ENCODE measurements at places on chromosomes 6 and 20.
A peak's percentile ranks its signal among the peaks of the same experiment; 100 is the strongest.

- H3K4me1 ChIP-seq, result peaks cover 66% of the 10 kb centered on the region
- DNase-seq, result peak; percentile 46
- H3K4me3 ChIP-seq, result peak overlapping the region; percentile 38
- H3K27me3 ChIP-seq, result no peaks in the 10 kb centered on the region
- no peaks in the 10 kb centered on the region for H3K36me3 ChIP-seq
- H3K27ac ChIP-seq, result peak overlapping the region; percentile 1
Observed at GRCh38 chr6:25014791-25015560, 79.2 kb upstream of the RIPOR2 start.

DNA sequence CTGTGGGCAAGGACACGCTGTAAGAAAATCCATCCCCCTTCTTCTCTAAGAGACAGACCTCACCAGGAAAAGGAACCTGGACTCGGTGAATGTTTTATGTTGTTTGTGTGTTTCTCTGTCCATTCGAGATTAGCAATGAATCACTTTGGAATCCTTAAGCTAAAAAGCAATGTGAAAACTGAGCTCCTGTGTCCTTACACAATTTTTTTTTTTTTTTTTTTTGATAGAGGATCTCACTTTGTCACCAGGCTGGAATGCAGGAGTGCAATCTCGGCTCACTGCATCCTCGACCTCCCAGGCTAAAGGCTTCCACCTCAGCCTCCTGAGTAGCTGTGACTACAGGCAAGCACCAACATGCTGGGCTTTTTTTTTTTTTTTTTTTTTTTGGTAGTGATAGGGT lies 32.1 kb downstream of the BFSP1 start:
- no peaks in the 10 kb centered on the region for H3K36me3 ChIP-seq
- no peak overlapping the region for H3K27ac ChIP-seq
- peaks cover 8% of the 10 kb centered on the region for H3K4me1 ChIP-seq
- H3K4me3 ChIP-seq, result no peak overlapping the region
- H3K27me3 ChIP-seq, result no peaks in the 10 kb centered on the region
- no peak for DNase-seq

GRCh38 chr6:3597500-3598064 lies 140.7 kb upstream of the SLC22A23 start:
- H3K27me3 ChIP-seq, result peaks cover 26% of the 10 kb centered on the region
- no peaks in the 10 kb centered on the region for H3K4me1 ChIP-seq
- peaks cover 10% of the 10 kb centered on the region for H3K36me3 ChIP-seq

- H3K4me3 ChIP-seq, result no peak overlapping the region
- peaks cover 6% of the 10 kb centered on the region for H3K27me3 ChIP-seq
- DNase-seq, result no peak
- H3K36me3 ChIP-seq, result no peaks in the 10 kb centered on the region
- H3K27ac ChIP-seq, result no peak overlapping the region
- peaks cover 22% of the 10 kb centered on the region for H3K4me1 ChIP-seq
Observed at GRCh38 chr6:56752534-56752933, 109.8 kb upstream of the DST start.

DNA sequence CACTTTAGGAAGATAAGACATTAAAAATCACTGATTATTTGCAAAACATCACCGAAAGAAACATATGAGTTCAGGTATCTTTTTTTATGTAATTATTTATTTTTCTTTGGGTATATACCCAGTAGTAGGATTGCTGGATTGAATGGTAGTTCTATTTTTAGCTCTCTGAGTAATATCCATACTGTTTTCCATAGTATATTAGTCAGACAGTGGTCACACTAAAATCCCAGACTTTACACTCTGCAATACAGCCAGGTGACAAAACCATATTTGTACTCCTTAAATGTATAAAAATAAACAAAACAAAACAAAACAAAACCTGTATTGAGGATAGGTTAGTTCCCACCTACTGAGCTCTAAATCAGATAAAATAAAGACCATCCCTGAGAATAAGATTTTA lies 1024.3 kb upstream of the EYS start:
- no peaks in the 10 kb centered on the region for H3K4me1 ChIP-seq
- DNase-seq, result no peak
- no peaks in the 10 kb centered on the region for H3K27me3 ChIP-seq
- H3K4me3 ChIP-seq, result no peak overlapping the region
- no peak overlapping the region for H3K27ac ChIP-seq
- H3K36me3 ChIP-seq, result no peaks in the 10 kb centered on the region

DNA sequence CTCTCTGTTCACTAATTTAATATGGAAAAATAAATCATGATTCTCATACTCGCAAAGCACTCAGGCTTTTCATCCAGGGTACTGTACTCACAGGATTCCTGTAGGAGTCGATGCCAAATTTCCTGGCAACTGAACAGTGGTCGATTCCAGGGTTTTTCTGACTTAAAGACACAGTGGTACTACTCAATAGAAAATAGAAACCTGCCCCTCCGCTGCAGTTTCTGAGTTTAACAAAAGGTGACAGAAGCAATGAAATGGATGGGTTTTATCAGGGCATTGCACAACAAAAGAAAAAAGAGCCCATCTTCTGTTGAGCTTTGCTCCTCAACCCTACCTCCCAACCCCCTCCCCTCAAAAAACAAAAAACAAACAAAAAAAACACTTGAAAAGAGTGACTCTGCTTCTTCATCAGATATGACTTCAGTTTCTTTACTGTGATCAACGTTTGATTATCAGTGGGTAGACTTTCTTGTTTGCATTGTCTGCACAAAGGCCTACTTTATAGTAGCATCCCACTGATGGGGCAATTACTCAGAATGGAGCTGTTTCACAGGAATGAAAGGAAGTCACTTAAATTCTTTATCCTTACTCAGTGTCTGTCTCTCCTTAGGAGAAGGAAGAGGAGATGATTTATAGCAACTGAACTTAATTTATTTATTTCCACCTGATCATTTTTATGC lies 96.2 kb upstream of the FOXO3 start:
- H3K4me3 ChIP-seq, result no peak overlapping the region
- peaks cover 15% of the 10 kb centered on the region for H3K27me3 ChIP-seq
- no peak for DNase-seq
- H3K36me3 ChIP-seq, result no peaks in the 10 kb centered on the region

DNA sequence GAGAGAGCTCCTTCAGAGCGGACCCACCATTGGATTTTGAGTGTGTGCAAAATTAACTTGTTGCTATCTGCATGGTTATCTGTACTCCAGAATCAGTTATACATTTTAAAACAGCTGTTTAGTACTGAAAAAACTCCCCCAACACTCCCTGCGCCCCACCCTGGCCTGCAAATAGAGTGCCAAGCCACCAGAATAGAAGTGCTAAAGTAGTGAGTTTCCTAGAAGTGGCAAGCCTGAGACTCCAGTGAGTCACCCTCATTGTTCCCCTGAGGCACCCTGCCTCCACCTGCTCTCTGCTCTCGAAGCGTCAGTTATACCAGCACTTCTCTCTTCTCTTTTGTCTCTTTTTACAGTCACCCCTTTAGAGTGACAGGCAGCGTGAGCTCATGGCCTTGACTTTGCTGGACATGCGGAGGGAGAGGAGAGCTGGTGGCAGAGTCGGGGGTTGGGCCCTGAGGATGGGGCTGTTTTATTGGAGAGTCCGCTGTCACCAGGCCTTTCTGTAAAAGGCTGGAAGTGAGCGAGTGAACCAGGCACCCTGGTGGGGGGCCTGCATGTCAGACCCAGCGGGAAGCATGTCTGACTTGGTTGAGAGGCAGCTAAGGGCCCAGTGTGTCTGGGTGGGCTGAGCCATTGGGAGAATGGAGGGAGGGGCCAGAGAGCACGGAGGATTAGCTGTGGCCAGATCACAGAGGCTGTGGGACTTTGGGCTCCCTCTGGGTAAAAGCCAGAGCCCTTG lies 10.4 kb downstream of the IGF2R start:
- H3K4me3 ChIP-seq, result peak overlapping the region; percentile 89
- peaks cover 2% of the 10 kb centered on the region for H3K36me3 ChIP-seq
- H3K27ac ChIP-seq, result peak overlapping the region; percentile 93
- no peaks in the 10 kb centered on the region for H3K27me3 ChIP-seq

DNA sequence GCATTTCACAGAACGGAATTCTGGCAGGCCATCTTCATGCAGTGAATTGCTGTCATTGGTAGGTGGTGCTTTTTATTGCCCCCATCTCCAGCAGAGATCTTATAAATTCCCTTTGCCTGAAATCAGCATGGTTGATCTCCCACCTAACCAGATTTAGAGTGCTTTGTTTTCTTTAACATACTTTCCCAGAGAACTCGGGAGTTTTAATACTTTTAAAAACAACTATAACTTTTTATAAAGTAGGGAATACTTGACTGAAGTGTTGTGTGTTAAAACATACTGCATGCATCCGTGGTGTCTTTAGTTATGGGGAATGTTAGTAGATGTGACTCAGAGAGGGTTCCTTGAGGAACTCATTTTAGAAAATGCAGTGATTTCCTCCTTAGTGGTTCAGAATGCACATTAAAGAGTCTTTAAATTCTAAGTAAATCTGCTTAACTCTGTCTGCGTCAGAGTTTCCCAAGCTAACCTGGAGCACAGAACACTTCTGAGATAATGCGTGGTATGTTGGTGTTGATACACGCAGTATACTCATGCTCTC lies 54.9 kb downstream of the AKAP12 start:
- peaks cover 15% of the 10 kb centered on the region for H3K4me1 ChIP-seq
- H3K36me3 ChIP-seq, result peaks cover 3% of the 10 kb centered on the region
- H3K4me3 ChIP-seq, result no peak overlapping the region

DNA sequence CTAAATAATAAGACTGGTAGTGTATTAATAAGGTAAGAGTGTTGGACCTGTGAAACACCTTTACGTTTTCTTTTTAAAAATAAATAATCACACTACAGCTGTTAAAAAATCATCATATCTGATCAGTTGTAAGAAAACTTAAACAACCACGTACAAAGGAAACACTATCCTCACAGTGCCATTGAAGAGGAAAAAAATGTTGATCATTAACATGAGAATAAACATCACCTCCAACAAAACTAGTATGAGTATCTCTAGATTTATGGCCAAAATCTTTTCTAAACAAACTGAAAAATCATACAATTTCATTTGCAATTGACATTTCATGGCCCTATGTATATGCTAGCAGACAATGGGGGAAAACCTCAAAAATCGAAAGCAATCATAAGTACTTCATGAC lies 590 bp downstream of the EYS start:
- no peak overlapping the region for H3K27ac ChIP-seq
- no peaks in the 10 kb centered on the region for H3K27me3 ChIP-seq
- no peaks in the 10 kb centered on the region for H3K36me3 ChIP-seq
- H3K4me1 ChIP-seq, result no peaks in the 10 kb centered on the region
- no peak for DNase-seq
- no peak overlapping the region for H3K4me3 ChIP-seq

- no peaks in the 10 kb centered on the region for H3K4me1 ChIP-seq
- H3K36me3 ChIP-seq, result no peaks in the 10 kb centered on the region
- no peak for DNase-seq
- no peaks in the 10 kb centered on the region for H3K27me3 ChIP-seq
Observed at GRCh38 chr6:157677235-157677634, 145.8 kb upstream of the SNX9 start.

DNA sequence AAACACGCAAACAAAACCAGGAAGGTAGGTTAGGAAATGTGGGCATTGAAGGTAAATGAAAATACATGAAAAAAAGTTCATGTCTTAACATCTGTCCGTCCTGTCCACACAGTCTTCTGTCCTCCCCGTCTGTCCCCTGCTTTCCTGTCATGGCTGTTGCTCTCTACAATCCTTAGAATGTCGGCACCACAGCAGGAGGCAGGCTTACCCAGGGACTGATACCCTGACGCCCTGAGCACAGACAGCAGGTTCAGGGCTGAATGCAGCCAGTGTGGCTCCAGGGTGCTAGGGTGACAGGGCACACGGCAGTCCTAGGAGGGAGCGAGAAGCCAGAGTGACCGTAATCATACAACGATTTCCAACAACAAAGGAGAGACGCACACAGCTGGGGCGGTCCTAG lies 123.7 kb downstream of the IRF4 start:
- H3K36me3 ChIP-seq, result peaks cover 29% of the 10 kb centered on the region
- no peaks in the 10 kb centered on the region for H3K27me3 ChIP-seq
- no peak for DNase-seq
- peaks cover 64% of the 10 kb centered on the region for H3K4me1 ChIP-seq
- no peak overlapping the region for H3K4me3 ChIP-seq
- no peak overlapping the region for H3K27ac ChIP-seq

- H3K4me3 ChIP-seq, result no peak overlapping the region
- no peaks in the 10 kb centered on the region for H3K4me1 ChIP-seq
- no peak for DNase-seq
- no peak overlapping the region for H3K27ac ChIP-seq
Observed at GRCh38 chr6:156752666-156753301, 24.4 kb upstream of the ARID1B start.

GRCh38 chr6:7111095-7111690 lies 3.4 kb downstream of the RREB1 start:
- DNase-seq, result no peak
- H3K27me3 ChIP-seq, result no peaks in the 10 kb centered on the region
- H3K4me3 ChIP-seq, result peak overlapping the region; percentile 94
- H3K27ac ChIP-seq, result no peak overlapping the region
- H3K36me3 ChIP-seq, result peaks cover 3% of the 10 kb centered on the region
- peaks cover 69% of the 10 kb centered on the region for H3K4me1 ChIP-seq

GRCh38 chr6:15960740-15961634 lies 167.9 kb upstream of the MYLIP start:
- no peak overlapping the region for H3K4me3 ChIP-seq
- H3K36me3 ChIP-seq, result no peaks in the 10 kb centered on the region
- DNase-seq, result no peak
- peaks cover 36% of the 10 kb centered on the region for H3K4me1 ChIP-seq
- peaks cover 12% of the 10 kb centered on the region for H3K27me3 ChIP-seq

- H3K4me1 ChIP-seq, result no peaks in the 10 kb centered on the region
- DNase-seq, result peak; percentile 3
- no peaks in the 10 kb centered on the region for H3K27me3 ChIP-seq
Observed at GRCh38 chr6:79570129-79571029, 33.1 kb upstream of the LCA5 start.

DNA sequence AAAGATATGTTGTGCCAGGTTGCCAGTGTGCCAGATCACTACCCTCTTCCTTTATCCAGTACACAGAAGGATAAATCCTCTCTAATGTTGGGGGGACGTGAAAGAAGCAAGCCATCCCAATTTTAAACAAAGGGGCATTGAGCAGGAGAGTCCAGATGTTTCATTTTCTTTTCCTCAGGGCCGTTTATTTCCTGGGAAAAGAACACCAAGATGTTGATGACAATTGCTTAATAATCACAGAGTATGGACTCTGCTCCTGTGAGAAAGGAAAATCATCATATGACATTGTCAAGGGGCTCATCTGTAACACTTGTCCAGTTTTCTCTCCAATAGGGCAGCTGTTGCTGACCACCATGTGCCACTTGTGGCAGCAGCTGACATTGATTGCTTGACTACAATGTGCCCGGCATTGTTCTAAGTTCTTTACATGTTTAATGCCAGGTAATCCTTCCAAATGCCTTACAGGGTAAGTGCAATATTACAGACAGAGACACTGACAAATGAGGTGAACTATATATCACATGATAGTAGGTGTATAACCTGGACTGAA lies 161.4 kb downstream of the CD109 start:
- no peaks in the 10 kb centered on the region for H3K4me1 ChIP-seq
- H3K4me3 ChIP-seq, result no peak overlapping the region
- H3K27me3 ChIP-seq, result no peaks in the 10 kb centered on the region

DNA sequence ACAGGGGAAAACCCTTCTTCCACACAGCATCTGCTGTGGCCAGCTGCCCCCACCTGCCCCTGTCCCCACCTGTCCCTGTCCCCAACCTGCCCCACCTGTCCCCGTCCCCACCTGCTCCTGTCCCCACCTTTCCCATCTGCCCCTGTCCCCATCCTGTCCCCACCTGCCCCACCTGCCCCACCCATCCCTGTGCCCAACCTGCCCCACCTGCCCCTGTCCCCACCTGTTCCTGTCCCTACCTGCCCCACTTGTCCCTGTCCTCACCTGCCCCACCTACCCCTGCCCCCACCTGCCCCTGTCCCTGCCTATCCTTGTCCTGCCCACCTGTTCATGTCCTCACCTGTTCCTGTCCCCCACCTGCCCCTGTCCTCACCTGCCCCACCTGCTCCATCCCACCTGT lies 6.4 kb upstream of the MYT1 start:
- H3K27ac ChIP-seq, result no peak overlapping the region
- DNase-seq, result no peak
- peaks cover 23% of the 10 kb centered on the region for H3K27me3 ChIP-seq
- H3K4me1 ChIP-seq, result peaks cover 5% of the 10 kb centered on the region
- H3K4me3 ChIP-seq, result no peak overlapping the region

All from activated T-cell treated with anti-CD3 and anti-CD28 coated beads, Interleukin-2, amount 50 U/mL, for 72 hours (primary cell).